Forelimb muscle (tissue), 1 donor: ENCODE measurements at places on chromosomes 12 and 14.

GRCh38 chr12:109524466-109525278, 47.2 kb downstream of the UBE3B start:
- no peak for DNase-seq

GRCh38 chr12:41311883-41312282, 123.8 kb downstream of the PDZRN4 start:
- no peak for DNase-seq

GRCh38 chr12:75909714-75910656, 121.6 kb downstream of the PHLDA1 start:
- no peak for DNase-seq

GRCh38 chr12:6070472-6071257, 53.8 kb downstream of the VWF start:
- no peak for DNase-seq

DNA sequence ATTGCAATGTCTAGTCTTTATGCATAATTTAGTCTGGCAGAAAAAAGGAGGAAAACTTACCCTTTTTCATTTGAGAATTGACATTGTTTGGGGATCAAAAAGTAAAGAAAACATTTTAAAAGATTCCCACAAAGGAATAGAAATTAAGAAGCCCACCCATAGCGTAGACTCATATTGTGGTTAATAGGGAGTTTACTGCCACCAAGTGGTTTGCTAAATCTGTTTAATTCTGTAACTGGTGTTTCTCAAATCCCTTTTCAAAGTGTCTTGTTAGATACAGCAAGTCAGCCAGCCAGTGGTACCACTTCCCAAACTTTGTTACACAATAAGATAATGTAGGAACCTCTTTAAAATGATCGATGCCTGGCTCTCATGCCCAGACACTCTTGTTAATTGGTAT, 180.3 kb downstream of the IPO8 start:
- peak; percentile 9 for DNase-seq

DNA sequence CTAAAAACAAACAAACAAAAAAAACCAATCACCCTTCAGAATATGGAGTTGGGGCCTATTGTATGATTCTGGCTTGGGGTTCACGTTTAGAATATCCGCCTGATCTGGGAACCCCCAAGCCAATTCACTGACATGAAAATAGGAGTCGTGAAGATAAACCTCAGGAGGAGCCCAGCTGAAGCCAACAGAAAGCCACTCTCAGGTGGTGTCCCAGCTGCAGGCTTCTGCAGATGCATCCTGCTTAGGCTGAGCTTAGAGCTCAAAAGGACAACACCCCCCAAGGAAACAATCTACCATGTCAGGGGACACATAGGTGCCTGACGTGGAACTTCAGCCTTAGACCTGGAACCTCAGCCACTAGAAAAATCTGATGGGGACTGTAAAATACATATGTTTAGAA, 51.9 kb downstream of the SYNE3 start:
- no peak for DNase-seq

- DNase-seq, result no peak
Measured at GRCh38 chr12:27900920-27901879, 71.3 kb downstream of the PTHLH start.

- no peak for DNase-seq
Measured at GRCh38 chr12:120497524-120498150, 1.7 kb downstream of the DYNLL1 start.

DNA sequence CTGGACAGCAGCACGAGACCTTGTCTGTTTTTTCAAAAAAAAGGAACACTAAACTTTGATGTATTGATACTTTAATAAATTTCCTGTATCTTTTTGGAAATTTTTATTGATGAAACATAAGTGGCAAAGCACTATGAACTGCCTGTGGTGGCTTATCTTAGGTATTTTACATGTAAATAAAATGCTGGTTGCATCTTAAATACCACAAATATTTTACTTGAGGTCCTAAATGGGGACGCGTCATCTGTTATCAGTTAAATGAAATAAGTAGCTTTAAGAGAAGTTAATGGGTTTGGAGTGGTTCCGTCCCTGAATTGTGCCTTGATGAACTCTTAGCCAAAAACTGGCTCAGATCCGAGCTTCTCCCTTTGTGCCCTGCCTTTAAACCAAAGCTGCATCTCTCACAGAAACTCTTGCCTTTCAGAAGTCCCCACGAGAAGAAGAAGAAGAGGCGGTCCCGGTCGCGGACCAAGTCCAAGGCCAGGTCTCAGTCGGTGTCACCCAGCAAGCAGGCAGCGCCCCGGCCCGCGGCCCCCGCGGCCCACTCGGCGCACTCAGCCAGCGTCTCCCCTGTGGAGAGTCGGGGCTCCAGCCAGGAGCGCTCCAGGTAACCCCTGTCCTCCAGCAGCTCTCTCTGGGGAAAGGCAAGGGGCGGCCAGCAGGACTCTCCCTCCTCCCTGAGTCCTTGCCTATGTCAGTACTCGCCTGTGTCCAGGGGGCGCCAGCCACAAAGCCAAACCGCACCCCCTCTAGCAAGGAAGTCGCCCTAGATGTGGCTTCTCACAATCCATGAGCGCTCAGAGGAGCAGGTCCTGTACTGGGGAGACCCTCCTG, 31.2 kb upstream of the MMP17 start:
- DNase-seq, result no peak

DNA sequence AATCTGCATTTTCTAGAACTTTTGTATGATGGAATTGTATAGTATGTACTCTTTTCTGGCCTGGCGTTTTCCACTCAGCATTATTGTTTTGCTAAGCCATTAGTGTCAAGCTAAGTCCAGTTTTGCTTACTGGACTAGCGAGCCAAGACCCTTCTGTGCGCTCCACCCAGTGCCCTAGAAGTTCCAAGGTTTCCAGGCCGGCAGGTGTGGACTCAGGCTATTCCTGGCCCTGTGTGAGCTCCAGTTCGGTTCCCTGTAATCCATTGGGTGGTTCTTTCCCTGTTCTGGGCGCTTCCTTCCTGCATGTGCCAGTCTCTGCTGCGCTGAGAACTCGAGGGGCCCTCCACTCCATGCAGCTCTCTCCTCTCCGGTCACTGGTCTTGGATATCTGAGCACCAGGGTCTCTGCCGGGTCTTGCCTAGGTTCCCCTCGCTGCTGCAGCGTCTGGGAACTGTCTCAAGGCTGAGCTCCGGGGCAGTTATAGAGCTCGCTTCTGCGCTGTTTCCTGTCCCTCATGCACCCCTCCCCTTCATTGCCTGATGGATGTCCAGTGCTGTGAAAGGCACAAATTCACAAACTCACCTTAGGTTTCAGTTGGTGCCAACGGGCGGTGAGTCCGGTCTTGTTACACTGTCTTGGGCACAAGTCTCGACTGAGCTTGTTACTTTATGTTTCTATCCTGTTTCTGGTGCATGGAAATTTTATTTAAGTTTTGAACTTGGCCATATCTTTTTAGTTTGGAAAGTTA, 100.8 kb downstream of the ADGRD1 start:
- no peak for DNase-seq

DNA sequence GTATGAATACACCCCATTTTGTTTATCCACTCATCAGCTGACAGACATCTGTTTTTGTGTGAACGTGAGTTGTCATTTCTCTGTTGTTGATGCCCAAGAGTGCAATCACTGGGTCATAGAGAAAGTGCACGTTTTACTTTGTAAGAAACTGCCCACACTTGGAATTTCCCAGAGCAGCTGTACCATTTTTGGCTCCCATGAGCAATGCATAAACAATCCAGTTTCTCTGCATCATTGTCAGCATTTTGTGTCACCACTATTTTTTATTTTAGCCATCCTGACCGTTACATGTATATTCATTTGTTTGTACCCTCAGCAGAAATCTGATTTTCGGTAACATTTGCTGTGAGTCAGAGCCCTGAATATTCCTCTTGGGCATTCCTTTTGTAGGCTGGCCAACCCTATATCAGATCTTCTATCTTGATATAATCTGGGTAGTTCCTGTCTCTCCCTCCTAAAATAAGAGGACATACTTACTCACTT, 62.7 kb downstream of the RBM19 start:
- no peak for DNase-seq

DNA sequence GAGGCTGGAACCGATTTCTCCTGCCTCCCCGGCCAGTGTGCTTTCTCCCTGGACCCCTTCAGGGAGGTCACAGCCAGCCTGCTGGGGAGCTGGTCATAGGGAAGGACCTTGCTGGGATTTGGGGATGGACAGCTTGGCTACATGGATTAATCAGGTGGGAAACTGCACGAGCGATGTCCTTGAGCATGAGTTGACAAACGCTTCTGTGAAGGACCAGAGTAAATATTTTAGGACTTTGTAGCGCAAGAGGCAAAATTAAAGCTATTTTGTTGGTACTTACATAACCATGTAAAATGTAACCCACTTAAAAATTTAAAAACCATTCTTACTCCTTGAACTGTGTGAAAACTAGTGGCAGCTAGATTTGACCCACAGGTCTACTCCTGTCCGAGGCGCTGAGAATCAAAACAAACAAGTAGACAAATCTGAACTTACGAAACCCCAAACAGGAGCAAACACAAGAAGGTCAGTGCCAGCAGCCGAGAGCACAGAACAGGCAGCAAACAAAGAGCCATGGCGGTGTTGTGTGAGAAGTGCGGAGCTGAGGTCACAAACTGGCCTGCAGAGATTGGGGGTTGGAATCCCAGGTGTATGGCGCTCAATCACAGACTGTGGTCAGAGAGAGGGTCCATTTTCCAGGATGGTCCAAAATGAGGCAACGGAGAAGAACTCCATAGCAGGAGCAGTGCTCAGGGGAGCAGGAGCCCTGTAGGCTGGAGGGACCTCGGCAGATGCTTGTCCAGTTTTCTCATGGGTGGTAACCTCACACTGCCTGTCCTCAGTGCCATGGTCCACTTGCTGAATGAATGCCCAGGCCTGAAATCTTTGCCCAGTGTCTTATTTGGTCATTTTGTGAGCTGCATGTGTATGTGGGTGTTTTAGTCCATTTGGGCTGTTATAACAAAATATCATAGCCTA, 79.2 kb upstream of the CLMN start:
- DNase-seq, result no peak

- no peak for DNase-seq
Measured at GRCh38 chr14:84042992-84043391, 1487.0 kb upstream of the FLRT2 start.

DNA sequence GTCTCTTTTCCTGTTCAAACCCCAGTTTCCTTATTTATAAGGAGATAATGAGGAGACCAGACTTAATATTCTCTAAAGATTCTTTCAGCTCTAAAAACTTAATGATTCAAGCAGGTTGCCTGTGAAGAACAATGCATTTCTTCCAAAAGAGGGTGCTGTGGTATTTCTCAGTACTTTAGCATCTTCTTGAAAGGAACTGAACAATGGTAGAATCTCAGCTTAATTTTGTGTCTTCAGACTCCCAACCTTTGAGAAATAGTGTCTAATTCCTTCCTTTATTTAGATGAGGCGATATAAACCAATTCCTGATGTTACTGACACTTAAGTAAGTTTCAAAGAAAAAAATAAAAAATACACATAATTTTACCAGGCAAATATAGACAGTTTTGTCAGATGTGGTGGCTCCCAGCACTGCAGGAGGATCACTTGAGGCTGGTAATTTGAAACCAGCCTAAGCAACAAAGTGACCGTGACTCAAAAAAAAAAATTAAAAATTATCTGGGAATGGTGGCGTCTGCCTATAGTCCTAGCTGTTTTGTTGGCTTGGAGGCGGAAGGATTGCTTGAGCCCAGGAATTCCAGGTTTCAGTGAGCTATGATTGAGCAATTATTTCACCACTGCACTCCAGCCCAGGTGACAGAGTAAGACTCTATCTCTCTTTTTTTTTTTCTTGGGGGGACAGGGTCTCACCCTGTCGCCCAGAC, 76.9 kb upstream of the PSMA6 start:
- DNase-seq, result peak; percentile 45

GRCh38 chr12:51959211-51959610, 7.7 kb downstream of the ACVR1B start:
- no peak for DNase-seq

DNA sequence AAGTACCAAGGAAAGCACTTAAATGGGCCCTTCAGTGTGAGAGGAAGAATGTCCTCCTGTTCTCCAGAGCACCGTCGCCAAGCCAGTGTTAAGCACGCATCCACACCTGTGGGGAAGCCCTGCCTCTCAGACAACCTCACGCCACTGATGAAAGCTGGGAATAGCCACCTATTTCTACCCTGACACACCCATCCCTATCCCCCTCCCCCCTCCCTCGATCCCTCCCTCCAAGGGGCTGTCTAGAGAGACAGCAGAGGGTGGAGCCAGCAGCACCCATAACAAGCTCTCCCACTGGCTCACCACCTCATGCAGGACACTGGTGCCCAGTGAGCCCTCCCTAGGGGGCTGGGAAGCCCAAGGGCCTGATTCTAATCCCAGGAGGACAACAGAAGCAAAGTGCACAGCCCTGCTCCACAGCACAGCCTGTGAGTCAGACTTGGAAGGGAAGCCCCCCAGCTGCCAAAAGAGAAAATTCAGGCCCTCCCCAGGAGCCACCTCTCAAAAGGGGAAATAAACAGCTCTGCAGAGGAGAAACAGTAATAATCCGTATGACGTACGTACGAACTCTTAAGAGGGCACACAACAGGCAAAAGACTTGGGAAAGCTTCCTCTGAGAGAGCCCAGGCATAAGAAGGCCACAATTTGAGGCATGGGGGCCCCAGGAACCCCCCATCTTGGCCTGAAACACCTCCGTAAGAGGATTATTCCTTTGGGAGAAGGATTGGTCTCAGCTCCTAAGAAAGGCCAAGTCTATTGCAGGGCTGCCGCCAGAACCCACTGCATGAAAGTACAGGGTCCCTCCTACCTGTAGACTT, 7.8 kb downstream of the PITPNM2 start:
- DNase-seq, result no peak

- DNase-seq, result no peak
Measured at GRCh38 chr14:58082011-58082410, 70.0 kb downstream of the ARMH4 start.

DNA sequence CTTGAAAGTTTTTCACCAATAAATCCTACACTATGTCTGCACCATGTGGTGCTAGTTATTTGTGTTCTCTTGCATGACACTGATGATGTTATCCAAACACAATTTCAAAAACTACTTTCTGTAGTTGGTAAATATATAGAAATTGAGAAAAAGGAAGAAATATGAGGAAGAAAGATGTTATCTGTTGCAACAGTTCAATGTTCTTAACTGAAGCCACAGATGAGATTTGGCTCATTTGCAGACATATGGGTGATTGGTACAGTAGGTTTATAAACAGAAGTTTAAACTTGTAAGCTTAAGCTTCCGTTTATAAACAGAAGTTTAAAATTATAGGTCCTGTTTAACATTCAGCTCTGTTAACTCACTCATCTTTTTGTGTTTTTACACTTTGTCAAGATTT, at the start of gene CLEC12A:
Gene CLEC12A, plus strand, starts transcription at position 229 of the 400 bp plus-strand sequence. CDS start 188 bp downstream, outside the sequence.
- no peak for DNase-seq

GRCh38 chr14:61636779-61637178, 58.5 kb upstream of the HIF1A start:
- DNase-seq, result no peak
